ENCODE measurements at places on chromosomes 2 and 18.

- DNase-seq: peak; percentile 6
Observed at GRCh38 chr2:112433932-112434730, 686 bp upstream of the RGPD8 start.

DNA sequence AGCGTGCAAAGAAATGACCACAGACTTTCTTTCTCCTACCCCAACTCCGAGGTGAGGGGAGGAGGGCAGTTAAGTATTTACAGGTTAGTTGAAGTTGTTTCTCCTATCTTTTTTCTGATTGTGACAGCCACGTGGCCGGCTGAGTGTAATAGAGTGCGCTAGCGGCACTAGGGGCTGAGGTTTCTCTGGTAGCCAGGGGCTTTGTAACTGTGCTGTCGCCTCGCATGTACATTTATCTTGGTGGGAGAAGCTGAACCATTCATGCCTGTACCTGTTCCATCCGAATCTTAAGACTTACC lies 214.1 kb upstream of the STON1 start:
- peak; percentile 60 for DNase-seq

DNA sequence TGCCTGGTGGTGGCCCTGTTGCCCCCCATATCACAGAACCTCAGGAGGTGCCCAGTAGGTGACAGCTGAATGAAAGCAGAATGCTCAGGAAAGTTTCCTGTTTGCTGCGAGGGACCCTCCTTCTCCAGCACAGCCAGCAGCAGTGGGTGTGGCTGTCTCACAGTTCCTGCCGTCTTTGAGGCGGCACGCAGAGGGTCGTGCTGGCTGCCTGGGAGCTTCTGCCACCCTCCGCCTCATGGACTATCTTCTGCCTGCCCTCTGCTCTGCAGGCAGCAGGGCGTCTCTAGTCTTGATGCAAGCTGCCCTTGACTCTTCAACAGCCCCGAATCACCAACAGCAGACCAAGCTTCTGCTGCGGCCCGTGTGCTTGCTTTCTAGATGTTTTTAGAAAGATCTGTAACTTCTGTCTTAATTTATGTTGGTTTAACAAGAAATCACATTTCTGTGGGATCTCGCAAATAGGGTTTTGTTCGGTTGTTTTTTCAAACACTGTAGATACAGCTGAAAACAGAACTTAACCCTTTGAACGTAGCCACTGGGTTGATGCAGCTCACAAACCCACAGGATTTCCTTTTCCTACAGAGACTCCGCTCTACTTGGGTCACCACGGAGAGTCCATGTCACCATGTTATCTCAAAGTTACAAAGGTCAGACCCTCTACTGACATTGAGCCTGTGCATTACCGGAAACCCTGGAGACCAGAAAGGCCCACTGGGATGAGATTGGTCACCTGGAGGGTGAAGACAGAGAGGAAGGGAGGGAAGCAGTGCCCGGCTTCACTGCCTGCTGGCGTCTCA lies 144.9 kb downstream of the ACOXL start:
- no peak for DNase-seq

DNA sequence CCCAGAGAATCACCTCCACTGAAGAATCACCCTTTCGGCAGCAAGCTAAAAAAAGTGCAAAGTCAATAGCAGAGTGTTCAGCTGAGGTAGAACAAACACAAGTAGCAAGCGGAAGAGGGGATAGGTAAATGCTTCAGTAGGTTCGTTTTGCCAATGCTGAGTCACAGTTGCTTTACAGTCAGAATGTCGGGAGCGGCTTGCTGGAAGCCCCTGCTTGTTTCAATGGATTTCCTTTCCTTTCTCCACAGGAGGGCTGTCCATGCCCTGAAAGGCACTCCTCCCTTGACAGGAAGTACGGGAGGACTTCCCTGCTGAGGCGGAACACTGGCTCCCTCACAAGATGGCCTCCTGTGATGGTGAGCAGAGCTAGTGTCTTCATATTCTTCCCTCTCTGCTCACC lies 146.2 kb upstream of the LYPD1 start:
- peak; percentile 20 for DNase-seq

DNA sequence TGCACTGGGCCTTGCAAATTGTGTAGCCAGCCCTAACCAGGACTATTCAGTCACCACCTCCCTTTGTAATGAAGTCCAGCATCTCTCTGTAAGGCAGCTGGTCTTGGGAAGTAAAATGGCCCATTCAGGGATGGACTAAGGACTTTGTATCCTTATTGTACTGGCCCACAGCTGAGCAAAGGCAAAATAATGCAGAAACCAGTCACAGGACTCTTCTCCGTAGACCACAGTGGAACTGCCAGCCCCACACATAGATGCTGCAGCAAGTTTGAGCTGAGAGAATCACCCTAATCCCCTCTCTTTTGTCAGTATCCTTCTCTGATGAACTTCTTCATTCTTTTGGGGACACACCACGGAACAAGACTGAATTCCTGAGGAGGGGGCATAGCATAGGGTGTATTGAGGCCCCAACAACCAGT lies 73.6 kb upstream of the RTN4 start:
- DNase-seq: no peak

GRCh38 chr18:32021756-32022564 lies 3.3 kb downstream of the RNF125 start:
- DNase-seq: no peak

DNA sequence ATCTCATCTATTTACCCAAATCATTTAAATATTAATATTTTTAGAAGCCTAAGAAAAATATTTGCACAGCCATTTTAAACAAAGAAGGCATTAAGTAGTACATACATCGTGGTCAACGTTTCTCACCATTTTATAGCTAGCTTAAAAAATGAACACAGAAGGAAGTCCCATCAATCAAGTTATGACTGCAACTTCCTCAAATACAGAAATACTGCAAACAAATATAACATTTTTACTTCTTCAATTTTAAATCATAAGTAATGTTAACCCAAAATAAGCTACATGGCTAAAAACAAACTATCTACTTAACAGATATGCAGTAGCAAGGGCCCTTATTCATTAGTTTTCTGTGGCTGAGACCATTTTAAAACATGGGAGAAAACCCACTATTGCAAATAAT lies 30.6 kb downstream of the ITSN2 start:
- no peak for DNase-seq

DNA sequence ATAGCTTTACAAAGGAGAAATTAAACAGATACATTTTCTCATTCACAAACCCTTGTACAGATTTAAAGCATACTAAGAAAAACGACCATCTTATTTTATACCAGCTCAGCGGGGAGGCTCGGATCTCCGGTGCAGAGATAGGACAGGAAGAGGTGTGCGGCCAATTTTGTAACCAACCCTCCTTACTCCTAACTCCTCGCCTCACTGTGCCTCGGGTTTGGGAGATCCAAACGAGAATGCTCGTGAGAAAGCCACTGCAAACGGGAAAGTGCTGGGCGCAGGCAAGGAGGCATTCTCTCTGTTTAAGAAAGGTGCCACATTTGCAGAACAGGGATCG lies 1.2 kb downstream of the KDSR start:
- DNase-seq: no peak

GRCh38 chr2:178530131-178530530 lies 49.9 kb downstream of the PLEKHA3 start:
- DNase-seq: no peak

DNA sequence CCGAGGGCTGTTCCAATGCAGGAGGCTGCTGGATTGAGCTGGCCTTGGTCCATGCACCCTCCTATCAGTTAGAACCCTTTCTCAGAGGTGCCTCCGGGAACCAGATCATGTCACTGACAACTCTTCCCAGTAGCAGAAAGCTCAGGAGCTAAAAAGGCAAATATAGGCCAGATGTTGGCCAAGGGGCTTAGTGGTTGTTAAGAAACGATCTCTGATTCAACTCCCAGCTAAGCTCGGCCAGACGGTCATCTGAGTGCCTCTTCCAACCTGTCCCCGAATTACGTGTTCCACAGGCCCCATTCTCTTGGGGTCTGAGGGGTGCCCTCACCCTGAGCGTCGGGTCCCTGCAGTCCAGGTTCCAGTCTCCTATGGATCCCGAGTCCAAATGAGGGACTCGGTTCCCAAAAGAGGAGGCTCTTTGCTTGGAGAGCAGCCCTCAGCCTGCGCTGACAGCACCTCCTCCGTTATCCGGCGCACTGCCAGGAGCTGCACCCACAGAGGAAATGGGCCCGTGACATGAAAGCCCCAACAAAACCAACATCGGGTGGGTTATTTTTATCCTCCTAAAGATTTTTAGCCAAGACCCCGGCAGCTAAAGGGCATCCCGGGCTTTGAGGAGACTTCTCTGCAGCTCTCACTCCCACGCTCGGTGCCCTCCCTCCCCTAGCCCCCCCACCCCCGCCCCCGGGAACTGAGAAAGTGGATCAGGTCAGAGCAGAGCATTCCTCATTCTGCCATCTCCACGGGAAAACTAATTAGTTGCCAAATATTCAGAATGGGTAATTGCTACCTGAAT lies 106.6 kb upstream of the ID2 start:
- no peak for DNase-seq

DNA sequence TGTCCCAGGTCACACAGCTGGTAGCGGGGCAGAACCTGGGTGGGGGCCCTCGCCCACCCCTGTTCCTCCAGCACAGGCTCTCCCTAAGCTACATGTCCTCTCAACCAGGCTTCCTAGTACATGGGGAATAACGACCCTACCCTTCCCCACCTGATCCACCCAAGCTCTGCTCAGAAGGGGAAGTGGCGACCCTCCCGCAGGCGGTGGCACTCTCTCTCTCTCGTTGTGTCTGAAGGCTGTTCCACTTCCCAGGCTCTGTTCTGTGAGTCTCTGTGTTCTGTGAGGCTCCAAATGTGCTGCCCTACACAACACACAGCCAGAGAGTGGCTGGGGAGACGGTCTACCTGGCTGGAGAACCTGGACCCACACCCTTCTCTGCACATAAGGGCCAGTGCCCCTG lies 135.8 kb downstream of the COPS8 start:
- no peak for DNase-seq

DNA sequence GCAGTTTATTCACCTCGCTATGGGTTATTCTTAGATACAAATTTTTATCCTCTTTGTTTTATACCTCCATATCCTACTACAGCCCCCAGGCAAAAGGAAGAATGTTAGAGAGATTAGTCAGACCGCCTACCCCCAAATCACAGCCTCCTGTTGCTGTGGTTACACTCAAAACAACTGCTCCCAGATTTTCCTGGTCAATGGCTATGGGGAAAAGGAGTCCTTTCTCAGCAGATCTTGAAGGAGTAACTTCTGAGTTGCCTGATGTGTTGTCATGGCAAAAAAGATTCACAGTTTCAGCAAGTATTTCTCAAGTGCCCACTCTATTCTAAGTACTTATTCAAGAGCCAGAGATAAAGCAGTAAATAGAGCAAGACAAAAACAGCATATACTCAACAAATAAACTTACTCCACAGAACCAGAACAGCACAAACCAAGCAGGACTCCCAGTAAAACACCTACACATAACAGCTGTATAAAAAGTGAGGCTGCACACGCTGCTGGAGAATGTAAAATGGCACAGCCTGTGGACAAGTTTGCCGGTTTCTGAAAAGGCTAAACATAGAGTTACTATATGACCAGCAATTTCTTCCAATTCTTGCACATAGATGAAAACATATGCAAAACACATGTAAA lies 104.8 kb downstream of the NOL10 start:
- no peak for DNase-seq

DNA sequence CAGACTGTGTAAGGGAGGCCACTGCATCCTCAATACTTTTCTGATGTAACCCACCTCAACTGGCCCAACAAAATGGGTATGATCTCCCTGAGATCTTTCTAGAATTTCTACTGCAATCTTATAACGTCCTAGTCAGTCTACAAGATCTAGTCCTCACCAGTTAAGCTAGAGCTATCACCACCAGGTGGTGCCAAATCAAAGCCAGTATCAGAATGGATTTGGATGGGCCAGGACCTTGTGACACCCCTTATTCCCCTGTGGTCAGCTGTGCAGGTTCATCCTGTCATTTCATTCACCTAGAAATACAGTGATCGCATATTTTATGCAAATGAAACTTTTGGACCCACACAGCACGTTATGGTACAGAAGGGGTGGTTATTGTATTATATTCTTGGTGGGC lies 90.3 kb downstream of the OLA1 start:
- DNase-seq: peak; percentile 58

DNA sequence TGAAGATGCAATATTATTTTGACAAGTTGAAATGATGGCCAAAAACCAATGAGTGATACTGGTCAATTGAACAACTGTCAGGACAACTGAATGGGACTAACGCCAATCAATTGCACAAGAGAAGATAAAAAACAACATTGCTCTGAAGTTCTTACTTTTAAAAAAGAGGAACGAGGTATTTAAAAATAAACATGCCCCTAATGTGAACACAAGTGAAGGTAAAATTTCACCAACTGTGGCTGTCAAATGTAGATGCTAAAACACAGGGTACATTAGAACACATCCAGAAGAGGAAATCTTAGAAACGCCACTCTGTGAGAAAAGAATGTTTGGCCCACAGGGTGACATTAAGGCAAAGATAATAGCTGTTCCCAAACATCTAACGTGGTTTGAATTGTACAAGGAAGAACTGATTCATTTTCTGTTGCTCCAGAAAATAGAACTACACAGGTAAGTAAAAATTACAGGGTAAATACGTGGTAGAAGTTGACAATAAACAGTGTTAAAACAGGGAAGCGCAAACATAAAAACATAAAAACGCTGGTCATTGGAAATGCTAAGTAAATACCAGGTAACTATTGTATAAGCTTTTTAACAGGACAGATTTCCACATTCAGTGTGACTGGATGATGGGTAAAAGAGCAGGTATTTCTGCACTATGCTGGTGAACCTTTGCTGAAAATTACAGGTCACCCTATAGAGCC lies 20.3 kb downstream of the LONRF2 start:
- no peak for DNase-seq

GRCh38 chr2:127261804-127262406 lies 32.0 kb downstream of the ERCC3 start:
- DNase-seq: no peak

- DNase-seq: no peak
Observed at GRCh38 chr2:6833300-6833604, 32.5 kb downstream of the CMPK2 start.

GRCh38 chr18:12258719-12259705 lies 4.9 kb downstream of the CIDEA start:
- DNase-seq: no peak

- DNase-seq: no peak
Observed at GRCh38 chr18:5705393-5705792, 161.6 kb upstream of the EPB41L3 start.

DNA sequence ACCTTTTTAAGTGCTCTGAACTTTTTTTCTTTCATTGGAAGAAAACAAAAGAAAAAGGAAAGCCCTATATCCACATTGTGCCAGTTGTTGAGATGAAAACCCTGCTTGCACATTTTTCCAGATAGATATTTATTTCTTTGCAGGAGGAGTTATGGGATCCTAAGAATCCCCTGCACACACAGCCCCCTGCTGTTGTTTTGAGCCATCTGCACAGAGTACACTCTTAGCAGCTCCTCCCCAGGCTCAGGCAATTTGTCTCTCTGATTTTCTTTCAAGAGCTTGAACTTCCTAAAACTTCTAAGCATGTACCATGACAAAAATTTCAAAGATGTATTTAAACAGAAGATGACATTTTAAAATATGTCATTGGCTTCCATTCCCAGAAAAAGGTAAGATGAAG lies 436.9 kb downstream of the METTL4 start:
- DNase-seq: no peak

- no peak for DNase-seq
Observed at GRCh38 chr2:122507261-122507660, 751.8 kb downstream of the TSN start.

GRCh38 chr18:5452943-5453443 lies 90.8 kb downstream of the EPB41L3 start:
- DNase-seq: no peak
